Glutamatergic neuron (in vitro differentiated cells): ENCODE measurements at places on chromosomes 2 and 18. TPM values are rescaled to one million over a fixed set of nuclear protein-coding genes. Genes with fewer than 3 reads are reported as not detected.

DNA sequence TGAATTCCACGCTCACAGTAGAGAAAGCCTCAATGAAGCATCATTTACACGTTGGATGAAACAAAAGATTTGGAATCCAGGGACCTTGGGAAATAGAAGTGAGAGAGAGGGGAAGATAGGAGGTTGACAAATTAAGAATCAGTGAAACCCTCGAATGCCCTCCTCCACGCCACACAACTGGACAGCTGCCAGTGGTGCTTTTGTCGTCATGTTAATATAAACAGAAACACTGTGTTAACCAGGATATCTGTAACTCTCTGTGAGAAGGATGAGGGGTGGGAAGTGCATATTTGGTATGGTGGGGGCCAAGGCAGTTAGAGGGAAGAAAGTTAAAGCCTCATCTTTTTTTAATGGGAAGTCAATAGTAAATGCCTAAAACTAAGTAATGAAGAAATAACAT lies 108.7 kb downstream of the GFPT1 start:
- H3K27me3 ChIP-seq, result peaks cover 2% of the 10 kb centered on the region
- no peak for DNase-seq
- H3K4me1 ChIP-seq, result no peaks in the 10 kb centered on the region
- no peak overlapping the region for H3K27ac ChIP-seq

Gene ANTXR1
- total RNA-seq, result 26.7 TPM

GRCh38 chr2:149050188-149050587 lies 11.7 kb downstream of the LYPD6B start:
- H3K27me3 ChIP-seq, result no peaks in the 10 kb centered on the region
- H3K36me3 ChIP-seq, result peaks cover 15% of the 10 kb centered on the region
- no peak overlapping the region for H3K4me3 ChIP-seq
- no peaks in the 10 kb centered on the region for H3K4me1 ChIP-seq
- no peak overlapping the region for H3K27ac ChIP-seq

GRCh38 chr2:47050762-47051161 lies 104.3 kb downstream of the STPG4 start:
- H3K4me1 ChIP-seq, result peaks cover 3% of the 10 kb centered on the region
- H3K27ac ChIP-seq, result no peak overlapping the region
- H3K4me3 ChIP-seq, result no peak overlapping the region
- no peaks in the 10 kb centered on the region for H3K36me3 ChIP-seq
- DNase-seq, result no peak
- peaks cover 7% of the 10 kb centered on the region for H3K27me3 ChIP-seq

GRCh38 chr2:230685178-230685577 lies 27.5 kb upstream of the CAB39 start:
- DNase-seq, result no peak
- H3K36me3 ChIP-seq, result no peaks in the 10 kb centered on the region
- H3K27ac ChIP-seq, result peak overlapping the region; percentile 96
- H3K27me3 ChIP-seq, result peaks cover 7% of the 10 kb centered on the region
- peak overlapping the region; percentile 74 for H3K4me3 ChIP-seq
- peaks cover 20% of the 10 kb centered on the region for H3K4me1 ChIP-seq

- DNase-seq, result no peak
- no peak overlapping the region for H3K27ac ChIP-seq
- H3K4me1 ChIP-seq, result no peaks in the 10 kb centered on the region
- no peaks in the 10 kb centered on the region for H3K27me3 ChIP-seq
- H3K4me3 ChIP-seq, result no peak overlapping the region
Measured at GRCh38 chr2:133734716-133735495, 166.6 kb upstream of the NCKAP5 start.

DNA sequence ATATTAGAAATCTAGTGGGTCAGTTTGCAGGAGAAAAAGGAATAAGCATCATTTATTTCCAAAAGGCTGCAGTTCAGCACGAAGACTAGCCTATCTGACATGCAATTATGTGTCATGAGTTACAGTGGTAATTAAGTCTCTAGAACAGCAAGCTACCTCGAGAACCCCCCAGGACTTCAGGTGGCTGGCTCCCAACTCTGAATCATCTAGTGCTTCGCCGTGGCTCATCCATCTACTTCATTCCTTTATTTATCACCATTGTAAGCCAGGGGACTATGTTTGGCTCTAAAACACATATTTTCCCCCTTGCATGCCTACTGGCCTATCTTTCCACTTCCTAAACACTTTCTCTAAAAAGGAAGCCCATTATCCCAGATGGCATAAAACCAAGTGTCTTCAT lies 121.6 kb downstream of the TXNL1 start:
- peaks cover 10% of the 10 kb centered on the region for H3K36me3 ChIP-seq
- H3K4me3 ChIP-seq, result no peak overlapping the region
- no peak overlapping the region for H3K27ac ChIP-seq

GRCh38 chr2:149587950-149588487 lies 444 bp upstream of the MMADHC start:
- peaks cover 9% of the 10 kb centered on the region for H3K4me1 ChIP-seq
- peaks cover 12% of the 10 kb centered on the region for H3K27me3 ChIP-seq
- no peak for DNase-seq
- H3K4me3 ChIP-seq, result peak overlapping the region; percentile 99
- H3K27ac ChIP-seq, result peak overlapping the region; percentile 100

Gene HMSD
- total RNA-seq, result not detected

GRCh38 chr2:152427902-152428301 lies 92.9 kb downstream of the FMNL2 start:
- H3K36me3 ChIP-seq, result no peaks in the 10 kb centered on the region
- no peak overlapping the region for H3K4me3 ChIP-seq
- peaks cover 65% of the 10 kb centered on the region for H3K4me1 ChIP-seq
- peaks cover 2% of the 10 kb centered on the region for H3K27me3 ChIP-seq

- H3K4me1 ChIP-seq, result no peaks in the 10 kb centered on the region
- DNase-seq, result no peak
- no peak overlapping the region for H3K4me3 ChIP-seq
- peaks cover 5% of the 10 kb centered on the region for H3K36me3 ChIP-seq
- peaks cover 3% of the 10 kb centered on the region for H3K27me3 ChIP-seq
- H3K27ac ChIP-seq, result no peak overlapping the region
Measured at GRCh38 chr18:79552696-79553095, 126.9 kb upstream of the CTDP1 start.

Gene PCARE
- 0.66 TPM for total RNA-seq

- H3K27ac ChIP-seq, result no peak overlapping the region
- H3K4me1 ChIP-seq, result no peaks in the 10 kb centered on the region
- no peak overlapping the region for H3K4me3 ChIP-seq
- no peak for DNase-seq
Measured at GRCh38 chr2:219010162-219010756, 17.0 kb upstream of the CRYBA2 start.

Gene VAMP5
- total RNA-seq, result 1.4 TPM

DNA sequence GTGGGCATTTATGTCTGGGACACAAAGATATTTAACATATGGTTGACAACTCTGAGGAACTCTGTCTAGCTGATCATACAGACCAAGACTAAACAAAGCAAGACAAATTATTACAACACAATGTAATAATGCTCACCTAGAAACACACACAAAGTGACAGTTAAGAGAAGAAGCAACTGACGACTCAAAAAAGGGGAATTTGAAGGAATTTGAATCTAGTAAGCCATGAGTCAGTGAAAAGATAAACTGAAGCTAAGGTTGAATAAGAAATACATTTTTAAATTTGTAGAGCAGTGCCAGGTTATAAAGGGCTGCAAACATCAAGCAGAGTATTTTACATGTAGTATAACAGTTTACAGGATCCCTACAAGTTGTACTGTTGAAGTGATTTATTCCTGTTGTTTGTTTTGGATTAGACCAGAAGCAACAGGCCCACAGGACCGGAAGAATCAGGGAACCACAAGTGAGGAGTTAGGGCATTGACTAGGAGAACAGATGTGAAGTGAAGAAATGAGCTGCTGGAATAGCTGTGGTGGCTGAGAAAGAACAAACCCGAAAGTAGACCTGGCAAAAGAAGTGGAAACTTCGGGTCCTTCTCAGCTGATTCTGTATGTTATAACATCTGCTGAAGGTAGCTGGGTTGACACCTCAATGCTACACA lies 35.6 kb downstream of the IFIH1 start:
- H3K4me3 ChIP-seq, result no peak overlapping the region
- H3K4me1 ChIP-seq, result no peaks in the 10 kb centered on the region
- no peaks in the 10 kb centered on the region for H3K36me3 ChIP-seq
- H3K27ac ChIP-seq, result no peak overlapping the region

DNA sequence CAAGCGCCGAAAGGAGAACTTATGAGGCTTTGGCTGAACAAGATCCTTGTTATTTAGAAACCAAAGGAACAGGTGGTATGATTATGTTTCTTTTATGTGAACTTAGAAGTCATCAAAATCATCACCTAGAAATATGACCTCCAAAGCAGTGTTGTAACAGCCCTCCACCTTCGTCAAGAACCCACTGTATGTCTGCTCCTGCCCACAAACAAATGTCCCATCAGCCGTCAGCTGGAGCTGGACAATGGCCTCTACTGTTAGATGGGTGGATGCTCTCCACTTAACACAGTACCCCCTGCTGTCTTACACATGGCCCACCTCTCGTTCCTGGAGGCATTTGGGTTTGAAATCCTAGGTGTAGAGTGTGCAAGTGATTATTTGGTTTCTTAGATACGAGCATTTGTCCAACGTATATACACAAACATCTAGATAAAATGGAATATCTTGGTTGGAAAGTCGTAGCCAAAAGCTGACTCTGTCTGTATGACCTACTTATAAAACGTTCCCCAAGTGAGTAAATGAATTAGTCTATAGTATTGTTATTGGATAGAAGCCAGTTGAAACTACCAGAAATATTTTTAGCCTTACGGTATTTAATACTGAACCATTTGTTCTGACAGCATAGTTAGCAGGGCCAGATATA lies 113.0 kb downstream of the CRIM1 start:
- H3K36me3 ChIP-seq, result peaks cover 9% of the 10 kb centered on the region
- no peak overlapping the region for H3K4me3 ChIP-seq
- peaks cover 2% of the 10 kb centered on the region for H3K27me3 ChIP-seq
- H3K4me1 ChIP-seq, result peaks cover 17% of the 10 kb centered on the region
- no peak for DNase-seq
- H3K27ac ChIP-seq, result no peak overlapping the region

Gene G6PC2
- total RNA-seq, result not detected

DNA sequence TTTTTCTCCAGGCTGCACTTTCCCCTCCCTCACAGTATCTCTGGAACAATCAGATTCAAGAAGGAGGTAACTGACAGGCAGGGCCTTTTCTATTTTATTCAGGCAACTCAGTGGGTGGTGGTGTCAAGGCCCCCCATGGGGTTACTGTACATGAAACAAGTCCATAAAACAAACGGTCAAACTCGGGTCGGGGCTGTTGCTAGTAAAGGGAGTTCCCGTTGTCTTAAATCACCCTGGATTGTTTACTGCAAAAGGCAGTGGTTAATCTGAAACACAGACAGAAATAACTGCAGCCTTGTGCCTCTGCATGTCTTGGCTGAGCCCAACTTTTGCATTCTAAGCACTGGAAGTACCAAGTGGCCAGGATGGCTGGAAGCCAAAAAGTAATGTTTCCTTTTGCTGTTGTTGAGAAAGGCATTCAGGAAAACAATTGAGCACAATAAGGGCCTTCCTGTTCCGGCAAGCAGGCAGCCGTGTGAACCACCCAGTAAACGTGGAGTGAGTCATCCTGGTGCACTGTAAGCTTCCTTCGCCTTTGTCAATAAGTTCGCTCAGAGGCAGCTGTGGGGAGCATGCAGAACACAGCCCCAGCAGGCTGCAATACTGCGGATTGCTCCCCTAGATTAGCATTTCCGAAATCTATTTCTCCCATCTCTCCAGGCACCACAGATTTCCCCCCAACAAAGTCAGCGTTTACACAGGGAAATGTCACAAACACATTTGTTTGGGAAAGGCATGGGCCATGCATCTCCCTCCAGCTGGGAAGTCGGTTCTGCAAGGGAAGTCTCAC lies 149.6 kb downstream of the IRS1 start:
- no peaks in the 10 kb centered on the region for H3K4me1 ChIP-seq
- peaks cover 10% of the 10 kb centered on the region for H3K36me3 ChIP-seq
- H3K27ac ChIP-seq, result no peak overlapping the region

- peaks cover 4% of the 10 kb centered on the region for H3K36me3 ChIP-seq
- DNase-seq, result no peak
- H3K4me1 ChIP-seq, result peaks cover 20% of the 10 kb centered on the region
- H3K27me3 ChIP-seq, result peaks cover 14% of the 10 kb centered on the region
- peak overlapping the region; percentile 99 for H3K4me3 ChIP-seq
- peak overlapping the region; percentile 99 for H3K27ac ChIP-seq
Measured at GRCh38 chr2:201070948-201071478, 458 bp downstream of the HYCC2 start.

GRCh38 chr2:85988175-85988913 lies 99.6 kb upstream of the ST3GAL5 start:
- DNase-seq, result no peak
- no peaks in the 10 kb centered on the region for H3K4me1 ChIP-seq
- no peak overlapping the region for H3K4me3 ChIP-seq
- H3K27ac ChIP-seq, result no peak overlapping the region
- peaks cover 2% of the 10 kb centered on the region for H3K27me3 ChIP-seq

DNA sequence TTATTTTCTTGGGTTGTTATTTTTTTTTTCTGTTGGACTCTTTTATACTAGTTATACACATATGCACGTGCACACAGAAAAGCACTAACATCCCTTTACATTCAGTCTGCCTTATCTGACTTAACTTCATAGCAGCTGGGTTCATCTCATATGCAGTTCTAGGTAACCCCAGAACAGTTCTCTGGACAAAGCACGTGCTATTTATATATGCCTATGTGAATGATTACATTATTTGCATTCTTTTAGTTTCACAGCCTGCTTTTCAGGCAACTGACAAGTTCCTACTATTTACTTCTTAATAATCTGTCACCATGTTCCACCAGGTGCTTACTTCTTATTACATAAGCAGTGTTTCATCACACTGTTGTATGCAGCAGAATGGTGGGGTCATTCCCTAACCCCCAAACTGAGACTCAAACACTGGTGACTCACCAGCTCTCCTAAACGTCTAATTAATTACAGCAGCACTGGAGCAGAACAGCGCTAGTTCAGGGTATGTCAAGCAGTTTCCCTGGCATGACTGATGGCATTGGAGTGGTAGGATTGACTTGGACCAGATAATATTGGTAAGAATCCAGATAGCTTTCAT lies 372.8 kb downstream of the CLIP4 start:
- DNase-seq, result no peak
- no peaks in the 10 kb centered on the region for H3K36me3 ChIP-seq
- no peak overlapping the region for H3K27ac ChIP-seq

Gene POMC
- total RNA-seq, result 0.29 TPM

DNA sequence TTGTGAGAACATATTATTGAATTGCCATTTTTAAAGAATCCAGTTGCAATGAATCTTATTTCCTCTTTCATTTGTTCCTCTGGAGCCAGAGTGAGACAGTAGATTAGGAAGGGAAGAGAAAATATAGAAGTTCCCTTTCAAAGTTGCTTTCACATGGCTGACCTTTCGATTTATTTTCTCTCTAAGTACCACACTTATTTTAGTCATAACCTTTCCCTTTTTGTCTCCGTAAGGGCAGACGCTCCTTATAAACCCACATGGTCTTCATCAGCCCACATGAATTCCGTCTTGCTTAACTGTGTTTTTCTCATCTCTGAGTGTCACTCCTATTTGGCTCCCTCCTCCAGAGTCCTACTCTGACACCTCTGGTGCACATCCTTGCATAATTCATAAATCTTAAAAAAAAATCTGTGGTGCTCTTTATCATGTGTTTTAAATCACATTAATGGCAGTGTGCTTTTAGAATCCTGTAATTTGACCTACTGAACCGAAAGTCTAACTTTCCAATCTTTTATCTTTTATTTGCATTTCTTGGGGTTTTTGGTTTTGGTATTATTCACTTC lies 38.5 kb upstream of the ZNF396 start:
- H3K27me3 ChIP-seq, result peaks cover under 1% of the 10 kb centered on the region
- no peak overlapping the region for H3K27ac ChIP-seq
- no peak for DNase-seq
- peaks cover 10% of the 10 kb centered on the region for H3K4me1 ChIP-seq
- peaks cover 4% of the 10 kb centered on the region for H3K36me3 ChIP-seq
